Thoracic aorta (tissue), 2 donors: ENCODE measurements at places on chromosomes 2 and 18.

- DNase-seq, result no peak
Observed at GRCh38 chr2:61177727-61178549, 15.9 kb downstream of the C2orf74 start.

DNA sequence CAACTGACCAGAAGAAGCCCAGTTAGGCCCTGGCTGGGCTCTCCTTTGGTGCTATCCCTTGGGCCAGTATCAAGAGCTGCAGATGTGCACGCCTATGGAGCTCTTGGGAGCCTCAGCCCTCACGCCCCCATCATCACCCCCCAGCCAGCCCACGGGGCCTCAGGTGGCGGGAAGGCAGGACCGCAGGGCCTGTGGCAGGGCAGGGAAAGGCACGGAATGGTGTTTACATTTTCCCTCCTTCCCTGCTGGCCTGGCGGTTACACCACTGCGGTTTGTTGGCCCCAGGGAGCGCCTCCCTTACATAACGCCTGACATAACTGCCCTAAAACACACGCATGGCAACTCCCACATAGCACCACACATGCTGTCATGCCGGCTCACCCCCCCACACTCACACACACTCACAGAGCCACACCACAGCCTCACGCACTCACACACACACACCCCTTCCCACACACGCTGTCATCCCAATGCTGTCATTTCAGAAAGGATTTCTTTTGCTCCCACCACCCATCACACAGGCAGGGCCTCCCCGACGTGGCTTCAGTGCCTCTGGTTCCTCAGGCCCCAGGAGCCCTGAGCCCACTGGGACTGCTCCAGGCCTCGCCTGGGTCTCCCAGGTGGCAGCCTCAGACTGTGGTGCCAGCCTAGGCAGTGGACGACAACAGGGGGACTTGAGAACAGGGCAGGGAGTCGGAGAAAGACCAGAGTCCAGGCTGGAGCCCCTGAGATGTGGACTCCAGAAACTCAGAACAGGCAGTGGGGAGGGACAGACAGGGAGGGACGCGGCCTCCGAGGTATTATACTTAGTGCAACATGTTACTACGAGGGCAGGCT is 15.7 kb downstream of the ZFP36L2 start:
- DNase-seq, result peak; percentile 38

DNA sequence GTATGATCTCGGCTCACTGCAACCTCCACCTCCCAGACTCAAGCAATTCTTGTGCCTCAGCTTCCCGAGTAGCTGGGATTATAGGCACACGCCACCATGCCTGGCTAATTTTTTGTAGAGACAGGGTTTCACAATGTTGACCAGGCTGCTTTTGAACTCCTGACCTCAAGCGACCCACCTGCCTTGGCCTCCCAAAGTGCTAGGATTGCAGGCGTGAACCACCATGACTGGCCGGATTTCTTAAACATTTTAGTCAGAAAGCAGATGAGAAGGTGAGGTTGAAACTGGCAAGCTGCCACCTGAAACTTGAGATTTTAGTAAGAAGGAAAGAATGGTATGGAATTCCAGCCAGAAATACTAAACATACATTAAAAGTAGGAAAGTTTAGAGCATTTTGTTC is 31.9 kb downstream of the KLHL23 start:
- no peak for DNase-seq

GRCh38 chr2:121530212-121530705 is 421 bp upstream of the RNU4ATAC start:
- peak; percentile 22 for DNase-seq

DNA sequence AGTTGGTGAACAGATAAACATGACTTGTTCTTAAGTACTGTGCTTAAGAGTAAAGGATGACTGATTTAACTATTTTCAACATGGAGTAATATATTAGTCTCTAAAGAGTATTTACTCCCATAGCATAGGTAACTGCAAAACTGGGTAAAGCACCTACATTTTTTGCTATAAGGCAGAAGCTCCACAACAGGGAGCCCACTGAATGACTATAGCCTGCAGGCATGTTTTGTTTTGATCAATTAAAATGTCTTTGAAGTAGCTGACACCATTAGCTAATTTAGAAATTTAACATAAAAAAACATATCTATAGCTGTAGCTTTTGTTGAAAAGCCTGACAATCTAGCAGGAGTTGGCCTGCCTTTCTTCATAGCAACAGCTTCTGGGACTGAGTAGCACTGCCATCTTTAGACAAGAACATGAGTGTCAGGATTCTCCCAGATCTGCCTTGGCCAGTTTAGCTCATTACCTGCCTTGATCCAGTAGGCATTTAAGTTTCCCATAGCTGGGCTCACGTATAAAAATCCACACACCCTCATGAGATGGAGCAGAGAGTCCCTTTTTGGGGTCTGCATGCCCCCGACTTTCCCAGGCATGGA is 1935.1 kb upstream of the PIK3C3 start:
- no peak for DNase-seq

DNA sequence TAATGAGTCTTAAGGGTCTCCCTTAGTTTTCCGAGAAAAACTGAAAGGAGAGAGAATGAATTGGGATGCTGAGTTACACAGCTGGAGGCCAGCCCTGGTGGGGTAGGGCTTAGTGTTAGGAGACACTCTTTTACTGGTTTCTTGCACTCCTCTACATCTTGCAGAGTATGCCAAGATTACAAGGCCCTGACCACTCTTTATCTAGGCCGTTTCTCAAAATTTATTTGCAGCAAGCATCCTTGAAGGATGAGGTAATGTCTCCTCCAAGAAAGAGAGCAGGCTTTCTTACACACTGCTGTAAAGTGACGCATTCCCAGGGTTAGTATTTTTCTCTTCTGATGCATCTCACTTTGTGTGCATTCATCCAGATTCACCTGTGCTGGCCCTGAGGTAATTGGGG is 166.2 kb downstream of the TDRD15 start:
- no peak for DNase-seq

- no peak for DNase-seq
Observed at GRCh38 chr2:195632856-195633572, 24.0 kb upstream of the SLC39A10 start.

GRCh38 chr18:43680096-43680495 is 402.8 kb upstream of the SYT4 start:
- DNase-seq, result no peak

DNA sequence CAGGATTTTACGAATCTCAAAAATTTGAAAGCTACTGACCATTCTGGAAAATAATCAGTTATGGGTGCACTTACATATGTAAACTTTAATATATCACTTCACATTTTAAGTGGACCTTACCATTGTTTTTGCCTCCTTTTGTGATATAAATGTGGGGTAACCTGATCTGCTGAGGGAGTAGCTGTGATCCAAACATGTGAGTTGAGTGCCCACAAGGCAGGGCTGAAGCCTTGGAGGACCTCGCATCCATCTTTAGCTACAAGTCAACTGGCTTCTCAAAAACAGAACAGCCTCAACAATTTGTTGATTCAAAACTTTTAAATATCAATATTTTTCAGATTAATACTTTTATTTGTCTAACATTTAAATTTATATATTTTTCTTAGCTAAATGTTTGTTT is 178.2 kb downstream of the PLCL1 start:
- no peak for DNase-seq

- no peak for DNase-seq
Observed at GRCh38 chr2:188303363-188304031, 11.8 kb downstream of the GULP1 start.

- no peak for DNase-seq
Observed at GRCh38 chr2:45459860-45460259, 151.2 kb downstream of the SRBD1 start.

DNA sequence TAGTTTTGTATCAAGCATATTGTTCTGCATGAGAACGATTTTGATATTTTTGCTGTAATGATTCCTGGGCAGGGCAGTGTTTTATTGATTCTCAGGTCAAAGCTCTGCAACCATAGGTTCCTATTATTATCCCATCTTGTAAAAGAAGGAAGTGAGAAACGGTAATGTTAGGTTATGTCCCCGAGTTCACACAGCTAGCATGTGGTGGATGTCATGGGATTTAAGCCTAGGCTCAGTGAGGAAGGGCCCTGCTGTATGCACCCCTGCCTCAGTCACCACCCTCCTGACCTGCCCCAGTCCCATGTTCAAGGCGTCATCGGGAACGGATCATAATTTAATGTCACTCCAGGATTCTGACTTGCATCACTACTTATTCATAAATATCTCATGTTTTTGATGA is 10.7 kb downstream of the ACP1 start:
- DNase-seq, result no peak

DNA sequence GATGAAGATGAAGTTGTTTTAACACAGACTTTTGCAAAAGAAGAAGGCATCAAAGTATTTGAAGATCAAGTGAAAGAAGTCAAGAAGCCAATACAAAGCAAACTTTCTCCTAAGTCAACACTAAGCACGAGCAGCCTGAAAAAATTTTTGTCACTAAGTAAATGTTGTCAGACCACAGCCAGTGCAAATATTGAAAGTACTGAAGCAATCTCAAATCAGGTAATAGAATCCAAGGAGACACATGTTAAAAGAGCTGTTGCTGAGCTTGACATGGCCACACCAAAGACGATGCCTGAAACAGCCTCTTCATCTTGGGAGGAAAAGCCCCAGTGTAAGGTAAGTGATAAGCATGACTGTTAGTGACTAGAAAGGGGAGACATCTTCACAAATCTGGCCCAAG is 75.1 kb downstream of the FSIP2 start:
- no peak for DNase-seq

GRCh38 chr2:181457121-181457740 is at the start of gene ITGA4:
Gene ITGA4 (plus strand): TSS chr2:181457386. CDS start chr2:181457655, 269 bp downstream.
- DNase-seq, result no peak

GRCh38 chr2:218066926-218067515 is 2.0 kb upstream of the RUFY4 start:
- no peak for DNase-seq

- DNase-seq, result no peak
Observed at GRCh38 chr2:118808429-118808809, 39.0 kb downstream of the EN1 start.

DNA sequence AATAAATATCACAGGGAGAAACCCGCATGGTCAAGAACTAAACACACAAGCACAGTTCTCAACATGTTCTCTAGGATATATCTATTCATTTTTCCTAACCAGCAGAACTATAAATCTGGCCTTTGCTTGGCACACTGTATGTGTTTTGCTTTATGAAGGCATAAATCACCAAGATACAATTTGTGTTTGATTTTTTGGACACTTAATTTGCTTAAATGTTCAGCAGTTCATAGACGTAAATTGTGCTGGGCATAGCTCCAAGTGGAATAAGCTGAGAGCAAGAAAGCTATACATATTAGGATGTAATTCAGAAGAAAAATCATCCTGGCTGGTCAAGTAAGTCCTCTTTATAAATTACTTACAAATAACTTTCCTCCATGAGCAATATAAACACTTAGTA is 341.5 kb upstream of the ATP5MC3 start:
- no peak for DNase-seq

DNA sequence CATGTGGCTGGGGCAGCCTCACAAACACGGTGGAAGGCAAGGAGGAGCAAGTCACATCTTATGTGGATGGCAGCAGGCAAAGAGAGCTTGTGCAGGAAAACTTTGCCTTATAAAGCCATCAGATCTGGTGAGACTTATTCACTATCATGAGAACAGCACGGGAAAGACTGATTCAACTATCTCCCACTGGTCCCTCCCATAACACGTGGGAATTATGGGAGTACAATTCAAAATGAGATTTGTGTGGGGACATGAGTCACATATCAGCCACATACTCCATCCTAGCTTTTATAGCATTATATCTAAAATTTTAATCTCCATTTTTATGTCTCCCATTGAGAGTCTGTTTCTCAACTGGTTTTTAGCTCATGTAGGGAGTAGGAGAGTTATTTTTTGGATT is 45.7 kb downstream of the ICOS start:
- no peak for DNase-seq

DNA sequence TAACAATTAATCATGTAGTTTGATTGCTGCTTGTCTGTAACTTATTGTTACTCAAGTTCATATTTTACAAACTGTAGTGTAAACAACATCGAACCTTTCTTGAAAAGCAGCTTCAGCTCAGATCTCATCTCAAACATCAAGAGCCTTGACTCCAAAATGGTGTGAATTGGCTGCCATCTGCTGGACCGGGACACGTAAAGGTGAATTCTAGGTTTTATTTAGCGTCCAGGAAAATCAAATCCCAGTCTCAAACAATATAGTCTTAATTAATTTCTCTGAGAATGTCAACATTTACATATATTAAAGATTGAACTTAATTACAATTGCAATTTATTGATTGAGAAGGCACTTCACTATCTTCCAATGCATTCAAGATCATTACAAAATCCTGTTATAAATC is 453.0 kb downstream of the GALR1 start:
- no peak for DNase-seq

- no peak for DNase-seq
Observed at GRCh38 chr2:40396124-40396523, 55.8 kb downstream of the SLC8A1 start.

DNA sequence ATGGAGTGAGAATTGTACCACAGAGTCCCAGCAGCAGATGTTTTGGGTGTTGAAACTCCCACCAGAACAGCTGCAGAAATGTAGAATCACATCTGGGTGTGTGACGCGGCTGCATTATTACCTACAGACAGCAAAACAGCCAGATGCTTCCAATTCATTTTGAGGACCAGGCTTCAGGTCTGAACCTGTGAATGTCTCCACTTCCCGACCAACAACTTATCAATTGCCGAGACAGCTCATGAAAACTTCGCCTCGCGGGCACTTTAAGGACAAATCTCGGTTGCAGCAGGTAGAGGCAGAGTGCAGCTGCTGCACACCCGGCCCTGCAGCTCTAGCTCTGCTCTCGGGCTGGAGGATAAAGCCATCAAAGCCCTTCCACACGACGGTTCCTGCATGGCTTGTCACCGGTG is 202.0 kb downstream of the HRH4 start:
- DNase-seq, result no peak
